Purkinje cell (primary cell): ENCODE measurements at places on chromosomes 1 and 21. TPM values are rescaled to one million over a fixed set of nuclear protein-coding genes. Genes with fewer than 3 reads are reported as not detected.

The IQGAP3 gene
- polyA plus RNA-seq, result 0.07 and 0.09 TPM in 2 replicates

The MYBPH gene
- not detected in 2 replicates for polyA plus RNA-seq

The NR5A2 gene
- polyA plus RNA-seq, result 0.23 and 0.39 TPM in 2 replicates

The SRP9 gene
- polyA plus RNA-seq, result 405 and 517 TPM in 2 replicates

The LIN28A gene
- not detected in 2 replicates for polyA plus RNA-seq

The FCRL6 gene
- polyA plus RNA-seq, result not detected in 2 replicates

The CLCA1 gene
- polyA plus RNA-seq, result not detected in 2 replicates

The CCDC190 gene
- not detected in 2 replicates for polyA plus RNA-seq

The LCE6A gene
- polyA plus RNA-seq, result not detected in 2 replicates

The IGSF21 gene
- polyA plus RNA-seq, result 43.3 and 45.7 TPM in 2 replicates

The THAP3 gene
- 4.7 and 7.4 TPM in 2 replicates for polyA plus RNA-seq

The LCE2C gene
- polyA plus RNA-seq, result not detected in 2 replicates

The AIRE gene
- polyA plus RNA-seq, result not detected in 2 replicates

The CFAP74 gene
- polyA plus RNA-seq, result 1.2 TPM in 1 of 2 replicates, not detected in the other

The CA6 gene
- polyA plus RNA-seq, result not detected in 2 replicates

The BMP8A gene
- not detected in 2 replicates for polyA plus RNA-seq

The PDE4B gene
- 6.1 and 13.5 TPM in 2 replicates for polyA plus RNA-seq

The PGBD5 gene
- 8.1 TPM in 2 replicates for polyA plus RNA-seq

The AQP10 gene
- polyA plus RNA-seq, result not detected in 2 replicates

The ABCA4 gene
- polyA plus RNA-seq, result not detected in 2 replicates

The DRAXIN gene
- not detected in 2 replicates for polyA plus RNA-seq
